ENCODE measurements at places on chromosomes 2 and 18. TPM values are rescaled to one million over a fixed set of nuclear protein-coding genes. Genes with fewer than 3 reads are reported as not detected.

DNA sequence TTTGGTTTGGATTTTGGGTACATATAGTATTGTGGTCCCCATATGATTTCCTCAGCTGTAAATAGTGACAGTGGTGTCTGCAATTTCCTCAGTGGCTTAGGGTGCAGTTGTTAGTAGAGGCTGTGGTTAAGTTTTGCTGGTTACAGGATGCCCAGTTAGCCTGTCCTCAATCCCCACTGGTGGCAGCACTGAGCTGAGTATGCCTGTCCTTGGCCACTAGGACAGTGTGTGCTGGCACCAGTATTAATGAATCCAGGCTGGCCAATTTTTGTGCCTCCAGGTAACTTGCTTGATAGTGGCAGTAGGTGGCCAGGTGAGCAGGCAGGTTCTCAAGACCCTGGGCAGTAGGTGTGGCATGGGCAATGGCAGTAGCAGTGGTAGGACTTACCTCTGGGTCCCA is 973.1 kb downstream of the TMEM182 start:
- no peak overlapping the region for H3K4me3 ChIP-seq
- no peaks in the 10 kb centered on the region for H3K36me3 ChIP-seq
- H3K4me1 ChIP-seq, result no peaks in the 10 kb centered on the region
- H3K27ac ChIP-seq, result no peak overlapping the region
- no peaks in the 10 kb centered on the region for H3K27me3 ChIP-seq

DNA sequence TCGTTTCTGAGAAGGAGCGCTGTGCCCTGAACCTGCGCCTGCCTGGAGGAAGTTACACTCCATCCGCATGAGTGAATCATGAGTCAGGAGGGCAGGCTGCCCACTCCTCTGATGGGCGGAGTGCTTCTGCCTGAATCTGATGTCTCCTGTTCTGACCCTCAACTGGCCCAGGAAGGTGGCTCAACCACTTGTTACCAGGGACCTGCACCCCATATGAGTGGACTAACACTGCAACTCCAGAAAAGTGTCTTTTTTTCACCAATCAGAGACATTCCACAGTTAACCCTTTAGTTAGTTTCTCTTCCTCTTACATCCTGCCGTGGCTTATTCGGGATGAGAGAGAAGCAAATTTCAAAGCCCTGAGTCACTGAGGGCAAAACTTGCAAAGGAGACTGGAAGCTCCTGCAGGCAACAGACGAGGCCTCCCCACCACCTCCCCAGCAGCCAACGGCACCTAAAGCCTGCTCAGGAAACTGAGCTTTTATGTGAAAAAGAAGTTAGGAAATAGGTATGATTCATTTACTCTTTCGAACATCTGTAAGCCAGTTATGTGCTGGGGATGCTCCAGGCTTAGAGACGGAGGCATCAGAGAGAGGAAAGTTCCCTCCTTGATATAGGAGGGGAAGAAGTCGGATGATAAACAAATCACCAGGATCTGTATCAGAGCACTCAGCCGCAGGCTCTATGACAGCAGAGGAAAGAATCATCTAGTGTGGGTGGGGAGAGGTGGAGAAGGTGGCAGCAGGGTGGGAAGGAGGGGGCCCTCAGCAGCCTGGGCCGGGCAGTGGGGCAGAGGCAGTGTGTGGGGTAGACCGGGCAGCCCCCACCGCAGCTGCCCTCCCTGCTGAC is 30.9 kb downstream of the MBP start:
- no peaks in the 10 kb centered on the region for H3K36me3 ChIP-seq
- peak overlapping the region; percentile 89 for H3K27ac ChIP-seq
- no peak overlapping the region for H3K4me3 ChIP-seq
- H3K27me3 ChIP-seq, result no peaks in the 10 kb centered on the region
- peak; percentile 76 for DNase-seq

- H3K27ac ChIP-seq, result no peak overlapping the region
- H3K27me3 ChIP-seq, result no peaks in the 10 kb centered on the region
- no peaks in the 10 kb centered on the region for H3K4me1 ChIP-seq
- no peak overlapping the region for H3K4me3 ChIP-seq
- no peak for DNase-seq
These were observed 27.1 kb downstream of the STARD7 start for GRCh38 chr2:96181529-96181928.

GRCh38 chr2:83459456-83459855 is 999.6 kb downstream of the SUCLG1 start:
- H3K27ac ChIP-seq, result no peak overlapping the region
- no peak for DNase-seq

GRCh38 chr2:149924028-149924427 is 336.5 kb upstream of the MMADHC start:
- no peak overlapping the region for H3K27ac ChIP-seq
- no peaks in the 10 kb centered on the region for H3K36me3 ChIP-seq
- no peak overlapping the region for H3K4me3 ChIP-seq
- no peak for DNase-seq
- no peaks in the 10 kb centered on the region for H3K27me3 ChIP-seq
- no peaks in the 10 kb centered on the region for H3K4me1 ChIP-seq

DNA sequence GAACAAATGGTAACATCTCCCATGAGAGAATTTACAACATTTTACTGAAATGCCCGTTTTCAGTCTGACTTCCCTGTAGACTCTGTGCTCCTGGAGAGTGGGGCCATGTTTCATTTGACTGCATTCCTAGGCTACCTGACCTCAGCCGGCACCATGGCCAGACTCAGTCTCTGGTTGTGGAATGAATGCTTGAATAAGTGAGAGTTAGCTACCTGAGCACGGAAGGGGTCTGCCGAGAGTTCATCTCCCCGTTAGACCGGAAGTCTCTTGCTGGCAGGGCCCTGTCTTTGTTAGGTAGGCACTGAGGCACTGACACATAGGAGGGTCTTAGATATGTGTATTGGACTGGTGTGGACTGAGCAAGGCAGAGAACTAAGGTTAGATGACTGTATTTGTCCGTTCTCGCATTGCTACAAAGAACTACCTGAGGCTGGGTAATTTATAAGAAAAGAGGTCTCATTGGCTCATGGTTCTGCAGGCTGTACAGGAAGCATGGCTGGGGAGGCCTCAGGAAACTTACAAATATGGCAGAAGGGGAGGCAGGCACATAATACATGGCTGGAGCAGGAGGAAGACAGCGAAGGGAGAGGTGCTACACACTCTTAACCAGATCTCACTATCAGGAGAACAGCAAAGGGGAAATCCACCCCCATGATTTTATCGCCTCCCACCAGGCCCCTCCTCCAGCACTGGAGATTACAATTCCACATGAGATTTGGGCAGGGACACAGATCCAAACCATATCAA is 271.2 kb downstream of the GLI2 start:
- peaks cover 10% of the 10 kb centered on the region for H3K4me1 ChIP-seq
- no peaks in the 10 kb centered on the region for H3K36me3 ChIP-seq
- DNase-seq, result no peak
- H3K4me3 ChIP-seq, result no peak overlapping the region
- H3K27me3 ChIP-seq, result no peaks in the 10 kb centered on the region
- H3K27ac ChIP-seq, result no peak overlapping the region

DNA sequence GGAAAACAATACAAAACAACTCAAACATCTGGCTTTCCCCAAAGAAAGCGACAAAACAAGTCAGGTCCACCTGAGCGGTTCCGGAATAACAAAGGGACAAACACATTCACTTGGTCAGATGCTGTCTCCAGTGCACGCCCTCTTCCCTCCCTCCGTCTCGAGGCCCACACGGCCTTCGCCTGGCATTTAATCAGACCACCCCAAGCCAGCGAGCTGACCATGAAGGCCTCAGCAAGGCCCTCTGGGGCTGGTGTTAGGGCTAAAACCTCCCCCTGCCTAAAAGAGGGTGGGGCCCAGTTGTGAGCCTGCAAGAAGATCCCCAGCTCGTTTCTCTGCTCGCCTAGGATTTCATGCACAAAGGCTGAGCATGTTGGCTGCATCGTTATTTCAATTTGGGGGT is 180.3 kb downstream of the EIPR1 start:
- no peak overlapping the region for H3K27ac ChIP-seq
- DNase-seq, result no peak
- H3K4me3 ChIP-seq, result no peak overlapping the region
- peaks cover 39% of the 10 kb centered on the region for H3K36me3 ChIP-seq
- no peaks in the 10 kb centered on the region for H3K27me3 ChIP-seq
- no peaks in the 10 kb centered on the region for H3K4me1 ChIP-seq

DNA sequence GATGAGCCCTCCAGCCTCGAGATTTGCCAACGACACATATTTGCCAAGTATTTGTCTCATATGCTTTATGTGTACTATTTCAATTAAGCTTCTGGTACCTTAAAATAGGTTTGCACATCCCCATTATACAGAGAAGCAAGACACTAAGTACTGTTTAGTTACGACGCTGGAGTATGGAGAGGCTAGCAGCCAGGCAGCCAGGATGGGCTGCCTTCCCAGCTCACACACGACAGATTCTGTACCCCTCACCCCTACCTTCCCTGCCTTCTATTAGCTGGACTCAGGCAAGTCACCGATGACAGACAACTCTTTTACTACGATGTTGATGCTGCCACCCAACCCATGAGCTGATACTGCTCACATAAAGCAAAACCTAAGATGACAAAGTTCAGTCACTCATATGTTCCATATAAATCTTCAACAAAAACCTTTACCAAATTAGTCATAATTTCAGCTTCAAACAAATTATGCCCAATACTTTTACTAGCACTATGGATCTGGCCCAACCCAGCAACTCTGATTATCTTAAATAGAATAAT is 17.0 kb downstream of the PDIA6 start:
- H3K27ac ChIP-seq, result no peak overlapping the region
- peaks cover 93% of the 10 kb centered on the region for H3K36me3 ChIP-seq
- no peaks in the 10 kb centered on the region for H3K27me3 ChIP-seq
- H3K4me1 ChIP-seq, result peaks cover 15% of the 10 kb centered on the region

GRCh38 chr2:5685225-5685624 is 7.0 kb upstream of the SOX11 start:
- DNase-seq, result no peak
- no peak overlapping the region for H3K27ac ChIP-seq
- H3K4me1 ChIP-seq, result no peaks in the 10 kb centered on the region
- H3K27me3 ChIP-seq, result peaks cover 2% of the 10 kb centered on the region
- no peak overlapping the region for H3K4me3 ChIP-seq
- H3K36me3 ChIP-seq, result no peaks in the 10 kb centered on the region

GRCh38 chr2:25460261-25460905 is 118.7 kb upstream of the DNMT3A start:
- H3K4me1 ChIP-seq, result no peaks in the 10 kb centered on the region
- no peaks in the 10 kb centered on the region for H3K36me3 ChIP-seq
- no peak overlapping the region for H3K4me3 ChIP-seq

DNA sequence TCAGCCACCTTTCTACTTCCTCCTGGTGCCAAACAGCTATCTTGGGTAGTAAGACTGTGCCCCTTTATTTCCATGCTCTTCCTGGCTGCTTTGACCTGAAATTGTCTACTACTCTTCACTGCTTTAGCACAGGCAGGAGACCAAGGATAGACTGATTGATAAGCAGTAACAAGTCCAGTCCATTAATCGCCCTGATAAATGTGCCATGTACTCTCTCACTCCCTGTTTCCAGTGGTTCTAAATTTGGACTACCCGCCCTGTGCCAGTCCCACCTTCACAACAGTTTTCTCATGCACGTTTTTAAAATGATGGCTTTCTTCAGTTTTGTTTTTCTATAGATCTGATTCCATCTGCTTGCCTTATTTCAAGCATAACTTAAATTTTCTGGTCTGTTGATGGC is 189.6 kb upstream of the RBMS1 start:
- H3K27me3 ChIP-seq, result no peaks in the 10 kb centered on the region
- no peaks in the 10 kb centered on the region for H3K4me1 ChIP-seq
- no peaks in the 10 kb centered on the region for H3K36me3 ChIP-seq
- DNase-seq, result no peak
- H3K27ac ChIP-seq, result no peak overlapping the region

DNA sequence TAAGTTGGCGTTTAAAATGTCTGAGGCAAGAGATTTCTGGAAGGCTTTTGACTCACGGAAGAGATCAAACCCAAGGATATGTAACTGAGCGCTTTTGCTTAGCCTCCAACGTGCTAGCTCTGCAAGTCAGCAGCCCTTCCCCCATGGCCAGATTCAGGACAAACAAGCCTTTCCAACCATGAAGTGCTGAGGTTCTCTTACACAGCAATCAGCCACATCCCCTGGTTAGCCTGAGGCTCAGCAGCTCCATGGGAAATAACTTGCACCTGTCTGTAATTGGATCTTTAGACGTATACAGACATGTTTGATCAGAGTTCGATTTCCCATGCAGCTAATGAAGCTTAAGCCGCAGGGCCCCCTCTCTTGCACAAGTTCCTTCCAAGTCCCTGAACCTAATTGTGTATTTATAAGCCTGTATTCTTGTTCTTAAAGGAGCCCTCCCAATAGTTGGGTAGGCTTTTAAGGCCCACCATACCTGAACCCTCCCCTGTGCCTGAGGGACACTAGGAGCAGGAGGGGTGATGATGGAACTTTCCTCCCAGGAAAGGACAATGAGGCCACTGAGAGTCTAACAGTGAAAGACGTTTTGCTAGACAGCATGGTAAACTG is 2.1 kb upstream of the TMEM131 start:
- H3K4me1 ChIP-seq, result peaks cover 24% of the 10 kb centered on the region
- H3K4me3 ChIP-seq, result no peak overlapping the region
- DNase-seq, result no peak
- no peaks in the 10 kb centered on the region for H3K36me3 ChIP-seq
- no peaks in the 10 kb centered on the region for H3K27me3 ChIP-seq

- H3K4me1 ChIP-seq, result peaks cover 11% of the 10 kb centered on the region
- no peak overlapping the region for H3K4me3 ChIP-seq
- H3K27ac ChIP-seq, result no peak overlapping the region
These were observed 2.9 kb upstream of the GALNT3 start for GRCh38 chr2:165796819-165797530.

DNA sequence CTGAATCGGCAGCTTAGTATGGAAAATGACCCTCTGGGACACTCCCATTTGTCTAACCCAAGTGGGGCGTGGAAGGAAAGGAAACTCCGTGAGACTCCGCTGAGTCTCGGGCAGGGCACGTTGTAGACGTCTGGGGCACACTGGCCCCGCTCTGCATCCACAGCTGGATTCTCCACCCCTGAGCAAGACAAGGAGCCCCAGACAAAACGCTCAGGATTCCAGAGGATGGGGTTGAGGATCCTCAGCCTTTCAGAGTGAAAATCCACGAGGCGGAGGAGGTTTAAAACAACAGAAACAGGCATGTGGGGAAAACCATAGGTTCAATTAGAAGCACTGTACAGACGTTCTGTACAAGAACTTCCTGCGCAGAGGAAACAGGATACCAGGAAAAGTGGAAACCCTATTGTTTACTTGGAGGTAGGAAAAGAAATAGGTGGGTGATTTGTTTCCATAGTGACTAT is 124.9 kb upstream of the ZNF236 start:
- H3K27ac ChIP-seq, result peak overlapping the region; percentile 9
- no peaks in the 10 kb centered on the region for H3K27me3 ChIP-seq
- no peaks in the 10 kb centered on the region for H3K36me3 ChIP-seq
- DNase-seq, result peak; percentile 74

ITPRIPL1 gene
- total RNA-seq, result not detected

IL1RL2 gene
- 4.3 TPM for total RNA-seq

PLEK gene
- total RNA-seq, result 13.2 TPM

BMP10 gene
- total RNA-seq, result not detected

ZSWIM2 gene
- total RNA-seq, result not detected

UGT1A4 gene
- total RNA-seq, result 6.7 TPM

CFC1 gene
- total RNA-seq, result not detected

SLC66A3 gene
- total RNA-seq, result not detected

Data from stomach (tissue), 19 donors.